ENCODE measurements at places on chromosomes 7 and 10.
A peak's percentile ranks its signal among the peaks of the same experiment; 100 is the strongest.

GRCh38 chr10:19778996-19779395, 37.2 kb upstream of the PLXDC2 start:
- no peak for DNase-seq

GRCh38 chr7:15057272-15057671, 154.7 kb upstream of the DGKB start:
- peak; percentile 98 for DNase-seq

DNA sequence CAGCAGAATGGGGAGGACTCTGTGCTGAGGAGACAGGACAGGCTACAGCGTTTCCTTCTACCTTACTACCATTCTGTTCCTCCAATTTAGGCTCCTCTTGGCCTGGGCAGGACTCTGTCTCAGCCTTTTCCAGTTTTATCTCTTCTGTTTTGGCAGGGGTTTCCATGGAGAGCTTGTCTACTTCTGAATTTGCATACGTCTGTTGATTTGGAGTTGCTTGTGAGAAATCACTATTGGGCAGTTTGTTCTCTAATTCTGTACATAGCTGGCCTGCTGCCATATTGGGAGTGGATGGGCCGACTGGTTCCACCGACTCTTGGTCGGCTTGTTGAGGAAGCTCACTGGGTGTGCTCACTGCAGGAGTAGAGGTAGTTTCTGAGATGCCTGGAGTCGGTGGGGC, 136.8 kb downstream of the GALNT11 start:
- no peak for DNase-seq

GRCh38 chr7:30222515-30223215, 61.7 kb upstream of the ZNRF2 start:
- DNase-seq = no peak

GRCh38 chr7:138926241-138926612, 55.0 kb downstream of the KIAA1549 start:
- no peak for DNase-seq

DNA sequence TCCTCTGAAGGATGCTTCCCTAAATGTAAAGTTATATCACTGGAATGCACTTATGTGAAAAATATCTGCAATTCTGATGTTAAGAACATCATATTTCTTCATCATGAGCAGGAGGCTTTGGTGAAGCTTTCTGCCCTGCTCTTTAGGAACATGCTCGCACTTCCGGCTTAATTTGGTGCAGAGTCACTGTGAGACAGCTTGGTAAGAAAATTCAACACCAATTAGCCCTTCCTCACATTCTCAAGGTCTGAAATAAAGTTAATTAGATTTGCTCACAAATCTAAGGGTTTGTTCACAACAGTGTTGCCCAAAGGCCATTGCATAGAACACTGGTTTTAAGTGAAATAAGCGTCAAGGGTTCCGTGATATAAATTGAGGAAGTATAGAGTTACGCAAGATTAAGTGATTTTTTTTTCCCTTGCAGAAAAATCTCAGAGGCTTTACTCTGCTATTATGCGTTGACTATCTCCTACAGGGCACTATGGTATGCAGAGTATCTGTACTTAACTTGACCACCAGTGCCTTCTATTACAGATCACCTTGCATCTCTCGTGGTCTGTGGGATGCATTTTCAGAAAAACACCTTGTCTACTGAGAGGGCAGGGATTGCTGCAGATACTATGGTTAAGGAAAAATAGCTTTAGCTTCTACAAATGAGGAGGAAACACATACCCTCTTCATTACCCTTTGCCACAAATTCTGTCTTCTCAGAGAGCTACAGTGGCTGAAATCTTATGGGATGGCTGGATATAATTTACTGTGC, 953.9 kb downstream of the TYW1 start:
- no peak for DNase-seq

- no peak for DNase-seq
Measured at GRCh38 chr7:110600956-110601355, 490.0 kb upstream of the LRRN3 start.

- no peak for DNase-seq
Measured at GRCh38 chr7:41466760-41467384, 236.0 kb downstream of the INHBA start.

GRCh38 chr10:95988702-95989101, 54.7 kb upstream of the CCNJ start:
- DNase-seq = no peak

DNA sequence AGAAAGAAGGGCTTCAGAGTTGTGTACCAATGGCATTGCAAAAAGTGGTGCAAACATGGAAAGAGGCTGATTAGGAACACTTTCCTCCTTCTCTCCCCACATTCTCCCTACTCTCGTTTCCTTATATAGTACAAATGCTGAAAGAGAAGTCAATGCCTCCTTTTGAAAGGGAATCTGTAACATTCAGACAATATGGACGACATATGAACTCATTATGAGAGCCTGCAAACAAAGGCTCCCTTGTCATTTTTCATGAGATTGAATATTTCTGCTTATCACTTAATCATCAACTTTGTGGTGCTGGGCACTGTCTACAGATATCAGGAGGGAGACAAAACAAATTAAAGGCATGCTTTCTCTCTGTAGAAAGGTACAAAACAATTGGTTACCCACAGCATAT, 437.1 kb upstream of the PHF14 start:
- no peak for DNase-seq

DNA sequence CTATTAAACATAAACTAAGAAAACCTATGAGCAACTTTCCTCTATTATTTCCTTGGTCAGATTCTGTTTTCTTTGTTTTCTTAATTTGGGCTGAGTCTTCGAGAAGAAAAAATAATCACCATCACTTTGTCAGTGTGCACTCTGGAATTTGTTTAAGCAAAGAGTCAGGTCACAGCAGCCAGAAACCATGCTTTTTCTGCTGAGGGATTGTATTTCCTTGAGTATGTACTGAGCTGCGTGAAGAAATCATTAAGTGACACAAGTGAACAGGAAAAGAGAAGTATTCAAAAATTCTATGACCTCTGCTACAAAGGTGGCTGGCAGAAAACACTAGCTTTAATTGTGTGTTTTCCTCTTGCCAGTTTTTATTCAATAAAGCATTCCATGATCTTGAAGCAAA, 249.6 kb downstream of the VTI1A start:
- DNase-seq = no peak

DNA sequence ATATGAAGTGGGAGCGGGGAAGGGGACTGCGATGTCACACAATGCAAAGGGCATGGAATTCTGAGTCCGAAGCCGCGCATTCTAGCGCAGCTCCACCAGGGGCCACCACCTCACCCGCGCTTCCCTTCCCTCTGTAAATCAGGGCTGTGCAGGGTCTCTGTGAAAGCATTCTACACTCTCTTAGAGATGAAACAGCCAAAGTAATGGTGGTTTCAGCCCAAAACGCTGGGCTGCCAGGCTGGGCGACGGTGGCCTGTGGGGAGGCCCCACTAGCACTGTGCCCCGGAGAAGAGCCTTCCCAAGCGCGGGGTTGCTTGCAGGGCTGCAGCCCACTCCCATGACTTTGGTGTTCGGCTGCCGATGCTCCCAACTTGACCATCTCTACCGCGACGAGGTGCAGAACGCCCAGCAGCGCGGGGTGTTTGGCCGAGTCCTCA, 11.4 kb downstream of the ATG9B start:
- no peak for DNase-seq
